ENCODE measurements at places on chromosomes 6 and 20.

DNA sequence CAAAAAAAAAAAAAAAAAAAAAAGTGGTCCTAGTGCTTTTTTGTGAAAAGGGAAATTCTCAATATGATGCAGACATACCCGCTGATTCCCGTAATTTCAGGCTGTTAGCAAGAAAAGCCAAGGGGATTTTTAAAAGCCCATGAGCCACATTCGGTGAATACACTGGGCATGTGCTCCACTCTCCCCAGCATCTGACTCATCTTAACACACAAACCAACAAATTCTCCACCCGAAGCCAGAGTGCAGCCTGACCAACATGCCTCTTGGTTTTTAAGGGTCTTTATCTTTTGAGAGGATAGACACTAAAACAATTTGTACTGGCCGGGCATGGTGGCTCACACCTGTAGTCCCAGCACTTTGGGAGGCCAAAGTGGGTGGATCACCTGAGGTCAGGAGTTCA, 45.5 kb upstream of the CD83 start:
- no peak for DNase-seq

GRCh38 chr6:16130437-16130891, 1.6 kb downstream of the MYLIP start:
- DNase-seq, result no peak

DNA sequence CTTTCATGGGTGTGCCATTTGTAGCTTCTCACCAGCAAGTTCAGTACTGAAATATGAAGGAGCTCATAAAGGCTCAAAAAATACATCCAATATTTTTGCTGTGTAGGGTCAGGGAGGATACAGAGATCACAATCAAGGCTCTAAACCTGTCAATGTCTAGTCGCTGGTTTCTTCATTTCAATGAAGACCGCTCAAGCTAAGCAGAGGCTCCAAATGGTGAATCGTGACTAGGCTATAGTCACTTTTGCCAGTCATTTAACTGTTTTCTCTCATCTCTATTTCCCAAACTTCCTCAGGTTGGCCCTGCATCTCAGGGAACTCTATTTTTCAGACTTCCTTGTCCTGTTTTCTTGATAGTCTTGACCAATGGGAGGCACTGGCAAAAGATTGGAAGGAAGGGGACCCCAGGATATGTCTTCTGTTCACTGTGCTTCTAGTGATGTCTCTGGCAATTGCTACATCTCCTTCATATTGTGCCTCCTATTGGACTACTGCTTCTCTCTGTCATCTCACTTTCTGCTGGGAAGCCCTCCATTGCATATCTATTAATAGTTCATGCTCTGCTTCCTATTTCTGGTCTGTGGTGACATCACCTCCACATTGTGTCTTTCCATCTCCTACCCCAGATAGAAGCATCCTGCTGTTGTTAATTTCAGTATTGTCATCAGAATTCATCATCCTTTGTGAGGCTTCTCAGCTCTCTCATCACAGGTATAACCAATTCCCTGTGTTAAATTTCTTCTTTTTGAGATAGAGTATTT, 87.7 kb upstream of the FAM184A start:
- no peak for DNase-seq

DNA sequence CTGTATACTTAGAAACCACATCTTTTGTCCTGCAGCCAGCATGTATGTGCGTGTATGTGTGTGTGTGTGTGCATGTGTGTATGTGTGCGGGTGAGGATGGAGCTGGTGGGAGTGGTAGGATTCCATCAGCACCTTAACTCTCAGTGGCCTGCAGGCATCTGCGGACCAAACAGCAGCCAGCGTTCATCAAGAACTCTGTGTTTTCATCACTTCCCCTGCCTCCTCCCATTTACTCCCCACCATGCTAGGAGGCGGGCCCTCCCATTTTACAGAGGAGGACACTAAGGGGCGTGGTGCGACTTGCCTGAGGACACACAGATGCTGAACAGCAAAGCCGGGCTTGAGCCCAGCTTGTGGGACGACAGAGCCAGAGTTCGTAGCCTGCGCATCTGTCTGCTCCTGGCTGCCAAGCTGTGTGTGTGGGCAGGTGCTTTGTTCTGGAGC, 8.9 kb downstream of the VSTM2L start:
- DNase-seq, result no peak

DNA sequence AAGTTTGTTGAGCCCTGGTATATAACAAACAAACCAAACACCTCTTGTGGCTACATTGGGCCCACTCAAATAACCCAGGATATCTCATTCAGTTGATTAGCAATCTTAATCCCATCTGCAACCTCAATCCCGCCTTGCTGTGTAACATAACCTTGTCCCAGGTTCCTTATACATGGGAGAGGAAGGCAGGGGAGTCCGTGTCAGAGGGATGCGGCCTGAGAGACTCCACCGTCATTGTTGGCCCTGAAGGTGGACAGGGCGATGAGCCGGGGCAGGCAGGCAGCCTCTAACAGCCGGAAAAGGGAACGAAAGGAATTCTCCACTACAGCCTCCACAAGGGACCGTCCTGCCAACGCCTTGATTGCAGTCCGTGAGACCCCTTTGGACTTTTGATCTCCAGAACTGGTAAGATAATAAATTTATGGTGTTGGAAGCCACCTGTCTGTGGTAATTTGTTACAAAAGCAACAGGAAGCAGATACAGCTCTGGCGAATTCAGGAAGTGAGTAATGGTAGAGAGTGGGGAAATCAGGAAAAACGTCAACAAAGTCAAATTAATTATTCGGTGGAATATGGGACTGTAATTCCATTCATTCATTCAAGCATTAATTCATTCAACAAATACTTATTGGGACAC, 124.5 kb upstream of the SALL4 start:
- DNase-seq, result no peak

Data from activated naive CD8-positive, alpha-beta T cell treated with anti-CD3 and anti-CD28 coated beads, Interleukin-2, amount 10 ng/mL, durations not matched to agents 7 days and 5 days (primary cell).